Astrocyte of the cerebellum (primary cell): ENCODE measurements at places on chromosomes 7 and 10.

GRCh38 chr10:59284118-59284975 lies 78.0 kb downstream of the FAM13C start:
- DNase-seq = no peak

DNA sequence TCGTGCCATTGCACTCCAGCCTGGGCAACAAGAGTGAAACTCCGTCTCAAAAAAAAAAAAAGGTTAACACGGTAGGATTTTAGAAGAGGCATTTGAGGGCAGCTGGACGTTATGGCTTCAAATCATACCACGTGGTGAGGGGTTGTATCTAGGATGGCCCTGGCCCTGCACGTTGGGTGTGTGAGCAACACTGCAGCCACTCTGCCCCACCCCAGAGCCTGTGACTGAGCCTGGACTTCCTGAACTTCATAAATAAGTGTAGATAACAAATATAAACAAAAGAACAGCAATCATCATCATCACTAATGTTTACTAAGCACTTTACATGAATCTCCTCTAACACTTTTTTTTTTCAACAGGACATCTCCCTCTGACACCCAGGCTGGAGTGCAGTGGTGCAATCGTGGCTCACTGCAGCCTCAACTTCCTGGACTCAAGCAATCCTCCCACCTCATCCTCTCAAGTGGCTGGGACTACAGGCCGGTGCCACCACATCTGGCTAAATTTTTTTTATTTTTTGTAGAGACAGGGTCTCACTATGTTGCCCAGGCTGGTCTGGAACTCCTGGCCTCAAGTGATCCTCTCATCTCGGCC lies 169.5 kb upstream of the FRMD4A start:
- no peak for DNase-seq

DNA sequence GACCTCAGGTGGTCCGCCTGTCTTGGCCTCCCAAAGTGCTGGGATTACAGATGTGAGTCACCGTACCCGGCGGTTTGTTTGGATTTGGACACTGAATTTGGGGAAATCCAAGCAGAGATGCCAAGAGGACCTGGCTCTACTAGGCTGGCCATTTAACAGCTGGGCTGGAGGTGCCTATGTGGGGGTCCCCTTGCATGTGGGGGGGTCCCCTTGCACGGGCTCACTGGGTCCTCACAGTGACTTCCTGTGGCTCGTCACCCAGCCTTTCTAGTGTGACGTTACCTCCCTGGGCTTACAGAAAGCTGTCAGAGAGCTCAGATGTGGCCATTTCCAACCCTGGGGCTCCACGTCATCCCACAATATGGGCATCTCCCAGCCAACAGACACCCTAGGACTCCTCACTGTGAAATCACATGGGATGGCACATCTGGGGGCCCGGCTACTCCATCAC lies 49.3 kb upstream of the GNA12 start:
- no peak for DNase-seq

- DNase-seq = no peak
These were observed 761.5 kb downstream of the GATA3 start for GRCh38 chr10:8815969-8816368.

- no peak for DNase-seq
These were observed 7.4 kb downstream of the MCM10 start for GRCh38 chr10:13168781-13169180.

DNA sequence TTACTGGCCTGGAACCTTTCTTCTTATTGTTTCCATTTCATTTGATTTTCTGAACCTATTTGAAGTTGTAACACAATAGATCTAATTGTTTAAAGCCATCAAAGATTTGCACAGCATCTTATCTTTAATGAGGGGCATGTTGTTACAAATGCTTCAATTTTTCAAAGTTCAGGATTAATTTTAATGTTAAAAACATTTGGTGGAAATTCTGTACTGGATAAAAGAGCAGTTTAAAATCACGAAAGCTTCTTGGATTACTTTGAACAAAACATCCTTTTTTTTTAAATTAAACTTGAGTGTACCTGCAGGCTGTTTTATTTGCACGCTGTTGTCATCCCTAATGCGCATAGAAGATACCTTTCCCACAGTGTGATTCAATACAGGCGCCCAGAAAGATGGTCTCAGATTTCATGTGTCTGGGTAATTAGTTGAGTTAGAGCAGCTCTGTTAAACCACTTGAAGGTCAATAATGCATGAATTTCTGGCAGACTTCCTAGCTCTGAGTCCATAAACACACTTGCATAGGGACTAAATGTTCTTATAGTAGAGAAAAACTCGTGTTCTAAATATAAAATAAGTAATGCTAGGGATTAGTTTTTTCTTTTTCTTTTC lies 29.3 kb upstream of the DDX50 start:
- DNase-seq = peak; percentile 99

GRCh38 chr10:92087750-92088395 lies 164.3 kb downstream of the BTAF1 start:
- peak; percentile 73 for DNase-seq

- no peak for DNase-seq
These were observed 47.2 kb downstream of the DNAJC12 start for GRCh38 chr10:67790534-67791408.

GRCh38 chr10:58282615-58283014 lies 13.7 kb downstream of the CISD1 start:
- DNase-seq = no peak

GRCh38 chr7:33904681-33905388 lies 504 bp upstream of the BMPER start:
- DNase-seq = no peak

DNA sequence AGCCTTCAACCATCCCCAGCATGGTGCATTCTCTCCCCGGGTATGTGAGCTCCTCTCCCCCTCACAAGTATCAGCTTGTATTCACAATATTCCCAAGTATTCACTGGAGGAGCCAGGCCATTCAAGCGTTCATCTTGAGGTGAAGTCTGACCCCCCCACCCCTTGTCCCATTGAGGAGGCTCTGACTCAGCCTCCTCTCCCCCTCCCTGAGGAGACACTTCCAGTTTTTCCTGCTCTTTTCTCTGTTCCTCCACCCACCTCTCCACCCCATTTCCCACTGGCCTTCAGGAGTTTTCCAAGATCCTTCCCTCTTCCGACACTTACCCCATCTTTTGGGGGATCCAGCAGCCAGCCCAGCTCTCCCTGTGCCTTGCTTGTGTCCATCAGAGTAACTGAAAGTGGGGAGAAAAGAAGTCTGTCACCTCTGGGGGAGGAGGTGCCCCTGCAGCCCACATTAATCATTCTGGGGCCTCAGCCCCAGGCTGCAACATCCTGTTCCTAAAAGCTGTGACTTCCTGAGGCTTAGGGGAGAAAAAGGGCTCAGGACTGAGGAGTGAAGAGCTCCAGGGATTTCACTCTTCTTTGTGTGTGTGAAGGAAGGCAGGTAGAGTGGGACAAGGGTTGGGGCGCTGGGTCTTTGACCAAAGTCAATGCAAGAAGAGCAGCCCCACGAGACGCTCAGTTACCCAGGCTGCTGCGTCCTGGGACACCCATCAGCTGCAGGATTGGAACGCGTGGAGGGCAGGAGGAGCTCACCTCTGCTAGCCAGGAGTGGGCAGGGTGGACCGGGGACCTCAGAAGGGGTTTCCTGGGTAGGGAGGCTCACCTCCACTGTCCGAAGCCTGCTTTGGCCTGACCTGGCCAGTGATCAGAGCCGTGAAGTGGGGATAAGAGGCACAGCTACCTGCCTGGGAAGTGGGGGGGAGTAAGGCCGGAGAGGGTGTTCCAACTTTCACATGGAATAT lies 1.1 kb downstream of the EPHA1 start:
- DNase-seq = no peak

DNA sequence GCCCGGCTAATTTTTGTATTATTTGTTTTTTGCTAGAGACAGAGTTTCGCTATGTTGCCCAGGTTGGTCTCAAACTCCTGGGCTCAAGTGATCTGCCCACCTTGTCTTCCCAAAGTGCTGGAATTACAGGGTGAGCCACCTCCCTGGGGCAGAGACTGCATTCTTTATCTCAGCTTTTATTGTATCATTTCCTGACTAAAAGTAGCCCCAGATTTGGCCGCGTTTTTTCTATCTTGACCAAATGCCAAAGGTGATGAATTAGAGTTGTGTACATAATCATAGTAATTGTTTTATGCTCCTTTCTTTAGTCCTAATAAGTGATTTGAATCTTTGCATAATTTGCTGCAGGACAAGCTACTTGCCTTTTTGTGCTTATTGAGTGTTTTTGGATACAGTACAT lies 3.1 kb upstream of the SMNDC1 start:
- no peak for DNase-seq

GRCh38 chr7:41955893-41956675 lies 253.2 kb upstream of the INHBA start:
- DNase-seq = peak; percentile 100

GRCh38 chr7:1579481-1580421 lies 9.9 kb upstream of the PSMG3 start:
- no peak for DNase-seq
